Glutamatergic neuron (in vitro differentiated cells): ENCODE measurements at places on chromosomes 12 and 14. TPM values are rescaled to one million over a fixed set of nuclear protein-coding genes. Genes with fewer than 3 reads are reported as not detected.

DNA sequence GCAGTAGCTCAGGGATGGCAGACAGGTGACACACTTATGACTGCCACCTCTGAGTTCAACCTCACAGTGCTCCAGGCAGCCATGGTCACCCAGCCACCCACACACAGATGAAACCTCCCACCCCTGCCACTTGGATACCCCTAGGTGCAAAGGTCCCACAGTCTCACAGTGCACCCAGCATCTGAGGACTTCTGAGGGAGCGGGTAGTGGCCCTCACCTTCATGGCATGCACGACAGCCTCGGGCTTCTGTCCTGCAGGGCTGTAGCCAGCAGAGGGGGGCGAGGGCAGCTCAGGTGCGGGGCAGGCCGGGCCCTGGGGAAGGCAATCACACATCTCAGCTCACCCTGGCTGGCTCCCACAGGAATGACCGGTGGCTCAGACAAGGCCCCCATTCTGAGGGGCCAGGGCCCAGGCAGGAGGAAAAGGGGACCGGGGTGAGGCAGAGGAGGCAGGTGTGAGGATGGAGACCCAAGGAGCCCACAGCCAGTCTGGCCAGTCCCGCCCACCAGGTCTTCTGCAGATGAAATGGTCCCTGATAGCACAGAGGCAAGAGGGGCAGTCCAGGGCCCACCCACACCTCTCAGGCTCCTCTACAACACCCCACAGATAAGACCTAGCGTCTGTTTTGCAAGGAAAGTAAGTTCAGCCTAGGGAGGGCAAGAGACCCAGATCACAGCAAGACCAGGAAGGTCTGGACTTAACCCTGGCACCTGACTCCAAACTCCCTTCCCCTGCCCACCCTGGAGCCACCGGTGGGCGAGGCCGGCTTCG, 35.8 kb downstream of the CCNK start:
- H3K36me3 ChIP-seq = no peaks in the 10 kb centered on the region
- no peak overlapping the region for H3K4me3 ChIP-seq
- DNase-seq = no peak
- H3K27me3 ChIP-seq = peaks cover 8% of the 10 kb centered on the region
- H3K27ac ChIP-seq = no peak overlapping the region

GRCh38 chr14:26281280-26281998, 316.4 kb downstream of the NOVA1 start:
- no peaks in the 10 kb centered on the region for H3K27me3 ChIP-seq
- H3K27ac ChIP-seq = no peak overlapping the region
- peaks cover 4% of the 10 kb centered on the region for H3K36me3 ChIP-seq

Gene DBX2
- total RNA-seq = not detected

Gene COQ6
- total RNA-seq = 13.7 TPM

Gene NAV3
- total RNA-seq = 13.6 TPM

- H3K4me3 ChIP-seq = no peak overlapping the region
- no peak overlapping the region for H3K27ac ChIP-seq
These were observed 34.2 kb downstream of the CCDC88C start for GRCh38 chr14:91383439-91383838.

Gene KLRK1
- not detected for total RNA-seq

Gene CNIH1
- total RNA-seq = 71.9 TPM

DNA sequence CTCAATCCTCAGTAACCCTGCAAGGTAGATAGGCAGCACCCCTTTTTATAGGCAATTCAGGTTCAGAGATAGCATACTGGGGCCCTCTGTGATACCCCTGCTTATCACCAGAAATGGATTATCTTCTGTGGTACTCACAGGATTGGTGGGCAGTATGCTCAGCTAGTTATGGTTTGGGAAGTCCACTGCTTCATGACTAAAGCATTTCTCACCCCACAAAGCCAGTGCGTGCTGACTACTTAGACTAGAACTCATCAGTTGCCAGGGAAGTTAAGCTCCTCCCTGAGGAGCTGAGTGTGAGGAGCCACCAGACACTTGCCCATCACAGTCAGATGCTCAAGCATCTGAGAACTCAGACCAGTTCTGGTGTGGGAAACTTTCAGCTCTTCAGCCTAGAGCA, 76.3 kb downstream of the SCAF11 start:
- peaks cover 2% of the 10 kb centered on the region for H3K4me1 ChIP-seq
- no peaks in the 10 kb centered on the region for H3K36me3 ChIP-seq
- H3K27ac ChIP-seq = no peak overlapping the region
- H3K27me3 ChIP-seq = no peaks in the 10 kb centered on the region

GRCh38 chr12:42343721-42344120, 17.8 kb downstream of the PPHLN1 start:
- DNase-seq = no peak
- H3K4me3 ChIP-seq = no peak overlapping the region
- peaks cover 2% of the 10 kb centered on the region for H3K4me1 ChIP-seq
- H3K36me3 ChIP-seq = no peaks in the 10 kb centered on the region

Gene TPH2
- total RNA-seq = 0.34 TPM

Gene ARL6IP4
- 122 TPM for total RNA-seq

DNA sequence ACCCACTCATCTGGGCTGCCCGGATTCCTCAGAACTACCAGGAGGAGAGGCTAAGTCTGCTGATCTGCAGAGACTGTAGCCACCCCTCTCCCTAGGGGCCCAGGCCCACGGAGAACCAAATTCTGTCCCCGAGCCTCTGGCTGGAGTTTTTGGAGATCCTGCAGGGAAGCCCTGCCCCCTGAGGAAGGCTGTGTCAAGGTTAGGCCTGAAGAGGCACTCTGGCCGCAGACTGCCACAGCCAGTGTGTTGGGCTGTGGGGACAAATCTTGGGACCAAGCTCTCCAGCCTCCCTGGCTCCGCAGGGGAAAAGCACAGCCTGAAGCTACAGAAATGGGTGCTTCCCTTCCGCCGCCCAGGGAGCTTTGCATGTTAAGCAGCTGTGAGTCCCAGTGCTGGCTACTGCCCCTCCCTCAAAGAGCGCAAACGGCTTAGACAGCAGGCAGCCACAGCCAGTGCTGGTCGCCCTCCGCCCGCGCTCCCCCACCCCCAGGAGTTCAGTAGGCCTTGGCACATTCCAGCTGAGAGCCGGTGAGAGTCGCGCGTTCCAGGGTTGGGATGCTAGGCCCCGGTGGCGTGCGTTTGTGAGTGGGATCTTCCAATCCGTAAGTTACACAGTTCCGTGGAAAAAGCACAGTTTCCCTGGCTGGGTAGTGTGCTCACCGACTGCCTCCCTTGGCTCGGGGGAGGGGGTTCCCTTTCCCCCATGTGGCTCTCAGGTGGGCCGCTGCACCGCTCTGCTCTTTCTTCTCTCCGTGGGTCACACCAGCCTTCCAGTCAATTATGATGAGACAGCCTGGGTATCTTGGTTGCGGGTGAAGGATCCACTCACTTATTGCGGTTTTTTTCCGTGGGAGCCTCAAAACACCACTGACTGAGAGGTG, 13.2 kb downstream of the CLEC4E start:
- DNase-seq = no peak
- no peak overlapping the region for H3K27ac ChIP-seq
- peaks cover 5% of the 10 kb centered on the region for H3K36me3 ChIP-seq
- H3K4me3 ChIP-seq = no peak overlapping the region

- no peaks in the 10 kb centered on the region for H3K4me1 ChIP-seq
- H3K27ac ChIP-seq = no peak overlapping the region
- DNase-seq = no peak
- no peaks in the 10 kb centered on the region for H3K27me3 ChIP-seq
These were observed 120.5 kb downstream of the TMX1 start for GRCh38 chr14:51360592-51360991.

GRCh38 chr14:72314808-72315435, 382.7 kb downstream of the RGS6 start:
- H3K27ac ChIP-seq = no peak overlapping the region
- H3K4me3 ChIP-seq = no peak overlapping the region
- H3K4me1 ChIP-seq = no peaks in the 10 kb centered on the region
- no peaks in the 10 kb centered on the region for H3K36me3 ChIP-seq

DNA sequence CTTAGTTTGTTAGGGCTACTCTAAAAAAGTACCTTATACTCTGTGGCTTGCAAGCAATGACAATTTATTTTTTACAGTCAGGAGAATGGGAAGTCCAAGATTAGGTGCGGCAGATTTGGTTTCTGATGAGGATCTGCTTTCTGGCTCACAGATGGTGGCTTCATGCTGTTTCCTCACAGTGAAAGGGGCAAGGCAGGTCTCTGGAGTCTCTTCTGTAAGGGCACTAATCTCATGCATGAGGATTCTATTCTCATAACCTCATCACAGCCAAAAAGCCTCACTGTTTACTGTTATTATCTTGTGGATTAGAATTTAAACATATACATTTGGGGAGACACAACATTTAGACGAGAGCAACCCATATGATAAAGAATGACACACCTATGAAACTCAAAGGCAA, 1957.4 kb upstream of the SEL1L start:
- peaks cover 4% of the 10 kb centered on the region for H3K27me3 ChIP-seq
- H3K4me1 ChIP-seq = peaks cover 9% of the 10 kb centered on the region
- DNase-seq = peak; percentile 29
- H3K27ac ChIP-seq = peak overlapping the region; percentile 96
- H3K4me3 ChIP-seq = peak overlapping the region; percentile 79

Gene CEP83
- total RNA-seq = 13.4 TPM

DNA sequence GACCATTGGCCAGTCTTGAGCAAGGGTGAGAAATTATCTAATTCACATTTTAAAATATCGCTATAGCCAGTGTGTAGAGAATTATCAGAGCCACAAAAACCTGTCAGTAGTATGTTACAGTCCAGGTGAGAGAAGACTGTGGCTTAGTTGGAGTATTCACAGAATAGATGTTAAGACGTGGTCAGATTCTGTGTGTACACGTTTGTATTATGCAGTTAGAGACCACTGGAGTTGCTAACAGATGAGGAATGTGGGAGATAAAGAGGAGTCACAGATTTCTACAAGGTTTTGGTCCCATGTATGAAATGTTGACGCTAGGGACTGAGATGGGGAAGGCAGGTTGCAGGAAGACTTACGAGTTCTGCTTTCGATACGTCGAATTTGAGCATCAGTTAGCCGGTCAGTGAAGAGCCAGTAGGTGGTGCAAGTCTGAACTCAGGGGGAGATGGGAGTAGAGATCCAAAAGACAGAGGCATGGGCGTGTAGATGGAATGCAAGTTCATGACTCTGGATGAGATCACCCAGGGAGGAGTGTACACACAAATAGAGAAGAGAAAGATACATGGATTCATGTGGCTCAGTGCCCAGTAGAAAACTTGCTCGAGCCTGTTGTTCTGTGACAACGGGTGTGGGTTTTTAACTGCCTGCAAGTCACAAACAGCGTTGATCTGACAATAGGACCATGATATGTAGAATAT, 114.8 kb upstream of the FLRT2 start:
- no peaks in the 10 kb centered on the region for H3K27me3 ChIP-seq
- no peak overlapping the region for H3K27ac ChIP-seq
- no peaks in the 10 kb centered on the region for H3K4me1 ChIP-seq
- DNase-seq = peak; percentile 17

DNA sequence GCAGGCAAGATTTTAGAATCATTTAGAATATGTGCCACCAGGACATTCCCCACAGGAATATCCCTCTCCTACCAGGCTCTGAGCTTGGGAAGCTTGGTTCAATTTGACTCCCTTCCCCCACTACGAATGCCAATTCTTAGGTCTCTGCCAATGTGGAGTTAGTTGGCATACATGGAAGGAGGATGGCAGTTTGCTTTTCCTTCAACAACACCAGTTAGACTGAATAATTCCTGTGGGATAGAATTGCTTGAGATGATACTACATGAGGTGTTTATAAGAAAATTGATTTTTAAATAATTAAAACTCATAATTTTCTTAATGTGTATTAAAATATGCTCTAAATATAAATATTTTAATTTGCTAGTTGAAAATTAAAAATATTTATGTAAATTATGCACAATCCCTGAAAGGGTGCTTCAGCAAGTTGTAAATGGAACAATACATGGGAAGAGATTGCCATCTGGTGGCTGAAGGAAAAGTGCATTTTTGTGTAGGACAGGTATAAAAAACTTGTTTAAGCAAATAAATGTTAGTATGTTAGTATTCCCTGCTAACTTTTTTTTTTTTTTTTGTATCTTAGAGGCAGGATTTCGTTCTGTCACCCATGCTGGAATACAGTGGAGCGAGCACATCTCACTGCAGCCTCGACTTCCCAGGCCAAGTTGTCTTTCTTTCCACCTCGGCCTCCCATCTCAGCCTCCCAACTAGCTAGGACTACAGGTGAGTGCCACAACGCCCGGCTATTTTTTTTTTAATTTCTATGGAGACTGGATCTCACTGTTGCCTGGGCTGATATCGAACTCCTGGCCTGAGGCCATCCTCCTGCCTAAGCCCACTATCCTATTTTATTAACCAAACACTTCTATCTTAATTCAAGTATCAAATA, 25.8 kb upstream of the STRAP start:
- H3K4me3 ChIP-seq = no peak overlapping the region
- H3K4me1 ChIP-seq = no peaks in the 10 kb centered on the region
- no peaks in the 10 kb centered on the region for H3K36me3 ChIP-seq
- no peaks in the 10 kb centered on the region for H3K27me3 ChIP-seq

DNA sequence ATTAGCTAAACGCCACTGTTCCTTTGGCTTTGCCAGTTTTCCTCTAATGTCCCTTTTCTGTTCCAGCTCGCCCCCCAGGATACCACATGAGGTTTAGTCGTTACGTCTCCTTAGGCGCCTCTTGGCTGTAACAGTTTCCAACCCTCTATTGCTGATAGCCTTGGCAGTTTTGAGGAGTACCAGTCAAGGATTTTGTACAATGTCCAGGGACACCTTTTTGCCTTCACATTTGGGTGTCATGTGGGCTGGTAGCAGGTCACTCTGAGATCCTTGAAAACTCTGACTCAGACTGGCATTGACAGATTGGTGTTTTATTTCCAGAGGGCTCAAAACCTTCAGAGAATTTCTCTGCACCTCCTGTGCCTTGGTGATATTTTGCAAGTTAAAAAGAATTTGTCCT, 14.1 kb downstream of the SH2B3 start:
- H3K4me3 ChIP-seq = no peak overlapping the region
- no peaks in the 10 kb centered on the region for H3K4me1 ChIP-seq
- no peak for DNase-seq
- H3K27ac ChIP-seq = no peak overlapping the region
- H3K36me3 ChIP-seq = no peaks in the 10 kb centered on the region
- H3K27me3 ChIP-seq = no peaks in the 10 kb centered on the region

- H3K4me3 ChIP-seq = no peak overlapping the region
- no peaks in the 10 kb centered on the region for H3K4me1 ChIP-seq
- no peaks in the 10 kb centered on the region for H3K27me3 ChIP-seq
- H3K27ac ChIP-seq = no peak overlapping the region
- no peaks in the 10 kb centered on the region for H3K36me3 ChIP-seq
These were observed 1158.4 kb upstream of the TMEM132C start for GRCh38 chr12:127108360-127109215.

DNA sequence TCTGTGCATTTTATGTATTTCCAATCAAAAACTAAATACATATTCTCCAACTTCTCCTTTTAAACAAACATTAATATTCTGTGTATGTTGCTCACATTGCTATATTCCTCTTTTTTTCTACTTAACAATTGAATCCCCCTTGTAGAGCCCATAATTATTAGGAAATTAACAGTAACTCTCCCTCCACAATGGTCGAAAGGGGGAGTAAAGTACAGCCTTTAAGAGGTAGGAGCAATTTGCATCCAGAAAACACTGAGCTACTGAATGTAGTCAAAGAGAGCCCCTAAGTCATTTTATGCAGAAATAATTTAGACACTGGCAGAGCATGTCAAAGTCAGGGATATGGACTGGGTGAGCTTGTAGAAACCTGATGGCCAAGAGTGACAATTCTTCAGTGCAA, 57.2 kb upstream of the SCN8A start:
- no peak overlapping the region for H3K4me3 ChIP-seq
- DNase-seq = no peak
- peaks cover 54% of the 10 kb centered on the region for H3K4me1 ChIP-seq
- H3K36me3 ChIP-seq = no peaks in the 10 kb centered on the region
